ENCODE measurements at places on chromosomes 2 and 18.

- DNase-seq = no peak
Measured at GRCh38 chr2:80326214-80326613, 21.7 kb upstream of the LRRTM1 start.

DNA sequence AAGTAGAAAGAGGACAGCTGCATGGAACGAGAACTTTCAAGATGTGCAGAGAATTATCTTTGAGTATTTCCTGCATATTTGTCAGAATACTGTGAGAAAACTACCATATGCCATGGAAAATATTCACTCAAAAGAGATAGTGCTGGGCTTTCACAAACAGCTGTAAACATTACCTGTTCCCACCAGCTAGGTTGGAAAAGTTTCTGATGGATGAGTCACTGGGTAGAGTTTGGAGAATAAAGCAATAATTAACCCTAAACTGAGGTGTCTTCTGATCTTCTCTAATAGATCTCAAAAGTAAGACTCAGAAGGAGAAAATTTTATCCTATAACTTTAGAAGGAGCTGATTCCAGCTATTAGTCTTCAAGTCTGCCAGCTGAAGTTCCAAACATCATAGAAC, 3.9 kb upstream of the FSIP2 start:
- no peak for DNase-seq

DNA sequence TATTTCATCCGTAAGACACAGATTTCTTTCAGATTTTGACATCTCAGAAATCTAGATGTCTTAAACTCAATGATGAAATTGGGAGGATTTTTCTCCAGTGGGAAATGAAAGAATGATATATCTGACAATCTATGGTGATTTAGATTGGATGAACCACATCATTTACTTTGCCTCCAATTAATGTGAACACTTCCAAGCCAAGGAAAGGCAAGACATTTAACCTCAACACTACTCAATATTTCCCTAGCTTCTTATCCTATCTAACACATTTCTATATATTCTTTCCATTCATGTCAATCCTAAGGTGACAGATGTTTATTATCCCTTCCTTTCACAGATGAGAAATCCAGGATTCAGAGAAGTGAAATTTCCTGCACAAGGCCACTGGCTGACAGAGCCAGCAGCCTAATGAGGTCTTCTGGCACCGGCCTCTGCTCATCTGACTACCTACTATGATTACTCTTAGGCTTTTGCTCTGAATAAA, 327.6 kb downstream of the IRS1 start:
- no peak for DNase-seq

DNA sequence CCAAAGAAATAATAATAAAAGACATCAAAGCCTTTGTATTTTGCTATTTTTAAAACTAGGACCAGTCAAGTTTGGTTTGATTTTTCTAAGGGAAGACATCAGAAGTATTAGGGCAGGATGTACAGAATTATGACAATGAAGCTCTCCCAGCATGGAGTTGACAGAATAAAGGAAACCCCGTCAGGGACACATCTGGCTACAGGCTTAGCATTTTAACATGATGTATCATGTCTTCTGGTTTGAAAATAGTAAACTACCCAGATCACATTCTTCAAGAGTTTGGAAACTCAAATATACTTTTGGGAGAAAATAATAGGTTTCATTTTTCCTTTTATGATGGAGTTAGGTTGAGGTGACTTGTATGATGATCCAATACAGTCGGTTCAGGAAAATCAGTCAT, 552.0 kb upstream of the CDH2 start:
- no peak for DNase-seq

DNA sequence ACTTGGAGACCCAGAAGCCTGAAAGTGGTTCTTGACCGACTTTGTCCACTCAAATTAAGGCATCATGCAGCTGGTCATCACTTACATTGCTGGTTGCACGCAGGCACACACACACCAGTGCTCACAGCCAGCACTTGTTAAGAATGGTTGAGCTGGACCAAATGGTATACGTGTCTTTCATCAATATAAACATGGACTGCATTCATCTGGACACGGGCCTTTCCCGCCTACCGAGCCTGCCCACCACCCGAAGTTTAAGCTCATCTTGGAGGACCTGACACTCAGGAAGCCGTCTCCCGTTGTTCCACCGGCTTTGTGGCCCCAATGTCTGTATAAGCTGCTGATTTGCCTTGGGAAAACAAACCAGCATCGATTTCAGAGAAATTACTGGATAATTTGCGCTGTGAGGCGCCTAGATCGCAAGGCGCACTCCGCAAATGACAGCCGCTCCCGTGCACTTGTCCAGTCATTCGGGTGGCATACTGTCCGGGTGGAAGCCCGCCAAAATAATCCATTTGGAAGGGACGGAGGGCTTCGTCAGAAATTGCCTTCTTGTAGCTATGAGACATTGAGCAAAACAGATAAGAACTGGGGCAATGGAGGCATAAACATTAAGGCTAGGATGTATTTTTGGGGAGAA, 40.1 kb upstream of the AKAIN1 start:
- DNase-seq = peak; percentile 86

Data from DMS79 (cell line).